ENCODE measurements at places on chromosomes 11 and 22.

DNA sequence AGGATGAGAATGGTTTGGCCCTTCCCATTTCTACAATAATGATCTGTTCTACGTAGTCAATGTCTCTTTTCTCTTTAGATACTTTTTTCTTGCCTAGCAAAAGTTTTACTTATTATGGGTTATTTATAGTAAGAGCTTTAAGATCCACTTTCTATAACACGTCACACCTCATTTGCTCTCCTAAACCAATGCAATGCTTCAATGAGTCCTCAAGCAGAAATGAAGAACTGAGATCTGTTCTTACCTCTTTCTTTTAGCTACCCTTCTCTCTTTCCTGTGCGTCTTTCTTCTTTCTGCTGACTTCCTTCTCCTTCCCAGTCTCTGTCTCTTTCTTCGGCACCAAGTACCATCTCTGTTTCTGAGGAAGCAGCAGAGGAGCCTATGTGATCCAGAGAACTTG lies 61.8 kb downstream of the SNX19 start:
- DNase-seq: no peak

DNA sequence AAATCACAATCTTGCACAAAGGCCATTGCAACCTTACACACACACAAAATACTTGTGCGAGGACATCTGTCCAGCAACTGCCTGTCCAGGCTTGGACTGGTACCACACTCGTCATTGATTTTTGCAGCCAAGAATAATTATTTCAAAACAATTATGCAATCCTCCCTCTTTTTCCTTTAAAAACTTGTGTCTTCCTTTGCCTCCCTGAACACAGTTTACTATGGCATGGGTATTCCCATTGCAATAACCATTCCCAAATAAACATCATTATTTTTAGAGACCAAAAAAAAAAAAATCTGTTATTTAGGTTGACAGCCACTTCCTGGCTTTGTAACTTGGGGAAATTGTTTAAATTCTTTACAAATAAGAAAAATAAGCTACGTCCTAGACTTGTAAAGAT lies 54.0 kb downstream of the C11orf91 start:
- no peak for DNase-seq

DNA sequence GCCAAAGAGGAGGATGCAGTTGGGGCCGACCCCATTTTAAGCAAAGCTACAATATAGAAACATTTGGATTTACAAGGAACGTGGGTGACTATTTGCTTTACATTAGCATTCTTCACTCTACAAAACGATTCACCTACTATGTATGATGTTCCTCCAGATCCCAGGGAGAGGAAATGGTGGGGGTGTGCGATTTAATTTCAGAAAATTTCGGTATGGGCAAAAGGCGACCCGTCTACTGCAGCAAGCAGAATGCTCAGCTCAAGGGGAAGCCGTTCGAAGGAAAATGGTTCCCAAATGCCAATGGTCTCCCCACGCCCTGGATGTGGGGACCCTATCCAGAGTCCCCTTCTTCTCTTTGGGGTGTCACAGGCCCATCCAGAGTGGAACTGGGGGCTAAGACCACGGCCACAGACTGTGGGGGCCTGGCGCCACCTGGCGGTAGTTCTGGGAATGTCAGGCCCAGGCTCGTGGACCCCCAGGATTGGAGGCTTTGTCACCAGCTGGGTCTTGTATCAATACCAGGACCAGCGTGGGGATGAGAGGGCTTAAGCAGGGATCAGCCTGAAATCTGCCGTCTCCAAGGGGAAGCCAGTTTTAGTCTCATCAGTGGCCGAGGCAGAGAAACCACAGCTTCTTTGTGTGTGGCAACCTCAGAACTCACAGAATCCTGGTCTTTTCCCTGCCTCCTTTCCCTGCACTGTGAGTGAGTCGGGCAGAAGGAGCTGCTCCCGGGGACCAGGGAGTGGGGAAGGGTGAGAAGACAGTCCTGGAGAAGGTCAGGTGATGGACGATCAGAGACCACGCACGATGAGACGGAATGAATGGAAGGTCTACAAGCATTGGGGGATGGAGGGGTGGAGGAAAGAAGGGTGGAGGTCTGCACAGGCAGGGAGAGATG lies 8.4 kb downstream of the LRRC10B start:
- DNase-seq: peak; percentile 72

GRCh38 chr22:22789922-22790845 lies 97.4 kb upstream of the IGLL5 start:
- no peak for DNase-seq

DNA sequence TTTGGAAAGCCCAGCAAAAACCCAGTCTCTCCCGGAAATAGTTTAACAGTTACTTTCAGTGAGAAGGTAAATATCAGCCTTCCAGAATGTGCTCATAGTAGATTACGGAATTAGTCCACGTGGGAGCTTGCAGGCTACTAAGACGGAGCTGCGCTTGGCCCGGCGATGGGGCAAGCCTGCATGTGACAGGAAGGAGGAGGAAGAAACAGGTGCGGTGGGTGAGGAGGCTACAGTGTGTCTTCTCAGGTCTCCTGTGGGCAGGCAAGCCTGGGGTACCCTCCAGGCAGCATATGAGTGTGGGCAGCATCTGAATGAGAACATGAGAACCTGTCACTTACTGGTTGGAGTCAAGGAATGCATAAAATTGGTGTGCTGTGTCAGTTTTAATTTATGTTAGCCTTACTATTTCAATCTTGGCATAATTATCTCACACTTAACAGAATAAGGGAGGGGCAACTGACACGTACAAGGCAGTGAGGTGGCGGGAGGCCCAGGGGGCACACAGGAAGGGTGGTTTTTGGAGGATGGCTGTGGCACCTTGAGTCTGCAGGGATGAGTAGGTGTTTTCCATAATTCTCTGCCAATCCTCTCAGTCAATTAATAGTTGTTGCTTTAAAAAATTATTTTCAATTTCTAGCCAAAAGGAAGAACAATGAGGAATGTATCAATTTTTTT lies 35.7 kb downstream of the CLMP start:
- DNase-seq: peak; percentile 63

- no peak for DNase-seq
Observed at GRCh38 chr11:2401436-2401984, 960 bp downstream of the TSSC4 start.

- no peak for DNase-seq
Observed at GRCh38 chr22:20218326-20218872, 49.7 kb downstream of the RTN4R start.

DNA sequence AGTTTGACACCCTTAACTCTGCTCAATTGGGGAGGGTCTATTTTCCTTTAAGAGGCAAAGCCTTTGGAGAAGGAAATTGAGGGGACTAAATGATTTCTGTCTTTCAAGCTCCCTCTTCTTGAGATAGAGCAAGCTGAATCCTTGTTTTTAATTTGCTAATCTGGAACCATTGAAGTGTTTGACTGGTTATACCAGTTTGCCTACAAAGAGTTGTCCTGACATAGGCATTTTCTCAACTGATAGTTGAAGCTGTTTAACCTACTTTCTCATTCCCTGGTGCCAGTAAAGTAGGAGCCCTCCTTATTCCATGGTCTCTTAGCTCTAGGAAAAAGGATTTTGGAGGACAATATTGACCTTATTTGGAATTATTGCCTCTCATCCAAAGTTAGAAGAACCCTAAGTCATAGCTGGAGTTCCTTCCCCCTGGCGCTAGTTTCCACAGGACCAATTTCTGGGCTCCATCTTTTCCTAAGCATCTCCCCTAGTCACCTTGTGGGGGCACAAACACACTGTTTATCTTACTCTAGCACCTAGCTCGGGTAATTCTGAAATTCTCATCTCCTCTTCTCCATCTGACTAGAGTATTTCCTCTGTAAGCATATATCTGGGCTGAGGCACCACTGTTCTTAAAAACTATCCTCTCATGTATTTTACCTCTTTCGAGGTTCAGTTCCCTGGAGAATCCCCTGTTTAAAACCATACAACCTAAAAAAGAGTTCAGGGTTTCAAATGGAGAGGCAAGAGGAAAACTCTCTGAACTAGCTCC lies 7.4 kb downstream of the ZDHHC5 start:
- no peak for DNase-seq

GRCh38 chr22:23180893-23181720 lies 798 bp downstream of the BCR start:
- DNase-seq: peak; percentile 51

GRCh38 chr11:1746511-1746931 lies 3.9 kb downstream of the IFITM10 start:
- no peak for DNase-seq

DNA sequence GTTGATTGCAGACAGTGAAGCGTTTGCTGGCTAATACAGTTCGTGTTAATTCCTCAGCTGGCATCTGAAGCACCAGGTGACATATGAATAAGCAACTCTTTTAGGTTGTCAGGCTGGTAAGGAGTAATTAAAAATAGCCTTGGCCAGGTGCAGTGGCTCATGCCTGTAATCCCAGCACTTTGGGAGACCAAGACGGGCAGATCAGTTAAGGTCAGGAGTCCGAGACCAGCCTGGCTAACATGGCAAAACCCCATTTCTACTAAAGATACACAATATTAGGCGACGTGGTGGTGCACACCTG lies 74.9 kb downstream of the CECR2 start:
- DNase-seq: no peak

- no peak for DNase-seq
Observed at GRCh38 chr11:20238712-20239111, 78.4 kb upstream of the DBX1 start.

DNA sequence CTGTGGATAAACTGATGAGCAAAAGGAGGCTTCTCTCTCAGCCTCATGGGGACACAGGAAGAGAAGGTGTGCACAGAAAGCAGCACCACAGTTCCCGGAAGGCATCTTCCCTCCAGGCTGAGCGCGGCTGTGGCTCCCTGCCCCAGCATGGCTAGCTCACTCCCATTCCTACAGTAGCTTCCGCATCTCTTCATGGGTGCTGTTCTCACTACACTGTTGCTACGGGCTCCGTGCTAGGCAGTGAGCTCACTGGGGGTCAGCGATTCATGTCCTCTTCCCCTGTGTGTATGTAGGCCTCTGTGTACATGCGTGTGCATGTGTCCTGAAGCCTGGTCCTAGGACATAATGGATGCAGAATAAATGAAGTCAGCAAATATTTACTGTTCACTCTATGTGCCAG lies 64.3 kb downstream of the MICAL3 start:
- DNase-seq: no peak

- DNase-seq: no peak
Observed at GRCh38 chr11:17921659-17922415, 91.0 kb downstream of the SERGEF start.

DNA sequence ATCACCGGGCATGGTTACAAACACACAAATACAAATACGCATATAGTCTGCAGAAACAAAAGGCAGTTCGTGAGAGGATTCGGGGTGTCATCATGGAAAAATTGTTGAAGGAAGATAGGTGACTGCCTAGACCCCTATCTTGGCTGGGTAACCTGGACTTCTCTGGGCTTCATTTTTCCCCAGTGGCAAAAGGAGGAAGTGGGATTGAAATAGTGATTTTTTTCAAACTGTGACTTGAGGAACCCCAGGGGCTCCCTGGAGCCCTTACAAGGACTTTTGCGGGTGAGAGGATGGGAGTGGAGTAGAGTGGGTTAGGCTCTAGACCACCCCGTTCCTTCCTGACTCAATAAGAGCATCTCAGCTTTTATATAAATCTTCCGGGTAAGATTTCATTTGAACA lies 1.0 kb upstream of the ELF5 start:
- DNase-seq: no peak
